ENCODE measurements at places on chromosomes 1 and 21. TPM values are rescaled to one million over a fixed set of nuclear protein-coding genes. Genes with fewer than 3 reads are reported as not detected.

CYP2J2 gene
- total RNA-seq, result not detected

MANEAL gene
- total RNA-seq, result not detected

ETS2 gene
- total RNA-seq, result 57.6 TPM

DCST1 gene
- total RNA-seq, result not detected

NECTIN4 gene
- not detected for total RNA-seq

BTBD8 gene
- total RNA-seq, result 3.2 TPM

CD84 gene
- not detected for total RNA-seq

All from cardiac atrium fibroblast (primary cell).